ENCODE measurements at places on chromosomes 4 and X.
A peak's percentile ranks its signal among the peaks of the same experiment; 100 is the strongest.

DNA sequence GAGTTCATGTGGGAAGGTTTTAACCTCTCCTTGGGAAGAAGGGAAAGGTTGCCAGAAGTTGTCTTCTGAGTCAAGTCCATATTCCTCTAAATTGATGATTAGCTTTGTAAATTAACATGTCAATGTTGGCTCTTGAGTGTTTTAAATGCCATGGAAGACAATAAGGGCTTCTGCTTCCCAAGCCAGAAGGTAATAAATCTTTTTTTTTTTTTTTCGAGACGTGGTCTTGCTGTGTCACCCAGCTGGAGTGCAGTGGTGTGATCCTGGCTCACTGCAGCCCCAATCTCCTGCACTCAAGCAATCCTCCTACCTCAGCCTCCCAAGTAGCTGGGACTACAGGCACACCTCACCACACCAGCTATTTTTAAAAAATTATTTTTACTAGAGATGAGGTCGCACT is 5.0 kb upstream of the REST start:
- no peak for DNase-seq

DNA sequence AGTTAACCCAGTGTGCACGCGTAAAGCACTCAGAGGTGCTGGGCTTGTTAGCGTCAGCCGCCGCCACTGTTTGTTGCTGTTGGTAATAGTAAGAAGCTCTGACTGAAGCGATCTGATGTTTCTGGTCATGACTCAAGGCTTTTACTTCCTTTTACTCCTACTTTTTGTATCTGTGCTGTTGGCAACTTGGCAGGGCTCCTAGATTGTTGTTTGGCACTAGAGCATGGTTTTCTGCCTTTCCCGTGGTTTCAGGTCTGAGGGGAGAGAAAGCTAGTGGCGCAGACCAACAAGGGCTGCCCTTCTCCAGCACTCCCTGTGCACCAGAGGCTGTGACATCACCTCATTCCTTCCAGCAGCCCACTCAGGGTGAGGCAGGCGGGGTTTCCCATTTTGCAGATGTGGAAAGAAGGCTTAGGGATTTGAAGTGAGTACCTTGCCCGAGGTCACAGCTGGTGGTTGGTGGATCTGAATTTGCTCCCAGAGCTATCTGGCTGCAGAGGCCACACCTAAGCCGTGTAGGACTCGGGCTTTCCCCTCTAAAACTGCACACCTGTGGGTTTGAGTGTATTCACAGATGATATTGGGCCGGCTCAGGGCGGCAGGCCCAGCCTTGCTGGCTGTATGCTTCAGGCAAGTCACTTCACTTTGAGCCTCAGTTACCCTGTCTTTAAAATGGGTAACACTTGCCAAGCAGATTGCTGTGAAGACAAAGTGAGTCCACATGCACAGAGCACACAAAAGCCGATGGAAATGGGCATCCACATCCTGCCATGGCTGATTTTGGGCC is 51.2 kb upstream of the TADA2B start:
- DNase-seq, result no peak

GRCh38 chr4:52841682-52842456 is 20.2 kb upstream of the RASL11B start:
- DNase-seq, result no peak

- no peak for DNase-seq
Measured at GRCh38 chrX:18875256-18875878, 108.5 kb downstream of the PHKA2 start.

DNA sequence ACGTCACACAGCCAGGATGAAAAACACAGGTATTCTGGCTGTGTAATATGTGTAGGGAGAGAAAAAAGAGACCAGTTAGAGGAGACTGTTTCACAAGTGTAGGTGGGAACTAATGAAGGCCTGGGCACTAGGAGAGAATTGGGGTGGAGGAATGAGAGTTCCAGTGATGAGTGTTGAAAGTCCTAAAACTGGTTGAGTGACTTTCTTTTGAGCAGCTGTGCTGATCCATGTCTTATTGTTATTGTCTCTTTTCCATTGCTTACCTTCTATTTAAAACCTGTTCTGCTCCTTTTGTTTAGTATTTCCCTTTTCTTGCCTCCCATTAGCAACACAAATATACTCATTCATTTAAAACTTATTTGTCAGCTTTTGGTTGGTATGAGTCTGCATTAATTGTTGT is 88.7 kb downstream of the PDLIM5 start:
- DNase-seq, result no peak

- no peak for DNase-seq
Measured at GRCh38 chrX:2934715-2935710, 5.9 kb upstream of the ARSD start.

DNA sequence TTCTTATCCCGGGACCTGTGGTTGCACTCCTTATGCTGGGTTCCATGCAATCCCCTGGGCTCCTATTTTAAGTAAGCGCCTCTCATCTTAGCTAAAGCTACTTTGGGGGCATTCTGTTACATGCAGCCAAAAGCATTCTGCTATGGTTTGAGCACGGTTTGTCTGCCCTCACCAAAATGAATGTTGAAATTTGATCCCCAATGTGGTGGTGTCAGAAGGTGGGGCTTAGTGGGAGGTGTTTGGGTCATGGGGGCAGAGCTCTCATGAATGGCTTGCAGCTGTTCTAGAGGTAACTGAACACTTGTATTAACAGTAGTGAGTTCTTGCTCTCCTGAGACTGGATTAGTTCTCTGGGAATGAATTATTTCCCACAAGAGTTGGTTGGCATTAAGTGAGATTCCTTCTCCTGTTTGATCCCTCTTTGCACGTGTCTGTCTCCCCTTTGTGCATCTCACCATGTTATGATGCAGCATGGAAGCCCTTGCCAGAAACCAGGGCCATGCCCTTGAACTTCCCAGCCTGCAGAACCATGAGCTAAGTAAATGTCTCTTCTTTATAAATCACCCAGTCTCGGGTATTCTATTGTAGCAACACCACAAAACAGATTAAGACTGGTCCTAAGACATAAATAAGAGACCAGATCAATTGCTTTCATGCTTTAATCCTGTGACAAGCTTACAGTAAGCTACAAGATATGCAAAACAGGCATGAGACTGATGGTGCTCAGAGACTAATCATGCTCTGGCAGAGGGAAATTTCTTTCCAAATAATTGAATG is 141.8 kb downstream of the TSPAN5 start:
- DNase-seq, result no peak

DNA sequence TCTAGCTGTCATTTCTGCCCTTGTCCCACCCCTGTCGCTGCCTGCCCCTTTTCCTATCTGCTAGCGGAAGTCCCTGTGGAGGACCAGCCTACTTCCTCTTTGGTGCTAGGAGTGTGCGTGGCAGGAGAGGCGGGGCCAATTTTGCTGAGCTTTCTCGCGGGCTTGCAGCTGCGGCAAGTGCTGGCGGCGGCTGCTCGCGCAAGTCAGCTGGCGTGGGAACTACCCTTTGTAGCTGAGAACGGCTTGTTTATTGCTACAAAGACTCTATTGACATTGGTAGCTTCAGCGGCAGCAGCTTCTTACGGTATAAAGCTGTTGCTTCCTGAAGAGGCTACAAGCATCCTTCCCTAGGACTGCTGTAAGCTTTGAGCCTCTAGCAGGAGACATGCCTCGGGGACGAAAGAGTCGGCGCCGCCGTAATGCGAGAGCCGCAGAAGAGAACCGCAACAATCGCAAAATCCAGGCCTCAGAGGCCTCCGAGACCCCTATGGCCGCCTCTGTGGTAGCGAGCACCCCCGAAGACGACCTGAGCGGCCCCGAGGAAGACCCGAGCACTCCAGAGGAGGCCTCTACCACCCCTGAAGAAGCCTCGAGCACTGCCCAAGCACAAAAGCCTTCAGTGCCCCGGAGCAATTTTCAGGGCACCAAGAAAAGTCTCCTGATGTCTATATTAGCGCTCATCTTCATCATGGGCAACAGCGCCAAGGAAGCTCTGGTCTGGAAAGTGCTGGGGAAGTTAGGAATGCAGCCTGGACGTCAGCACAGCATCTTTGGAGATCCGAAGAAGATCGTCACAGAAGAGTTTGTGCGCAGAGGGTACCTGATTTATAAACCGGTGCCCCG is at the start of gene MAGEH1:
MAGEH1 (plus strand) TSS at position 138 of the 843 bp plus-strand sequence; CDS start at position 386, 248 bp downstream.
- DNase-seq, result peak; percentile 65

- no peak for DNase-seq
Measured at GRCh38 chrX:132563976-132564375, 75.1 kb upstream of the MBNL3 start.

DNA sequence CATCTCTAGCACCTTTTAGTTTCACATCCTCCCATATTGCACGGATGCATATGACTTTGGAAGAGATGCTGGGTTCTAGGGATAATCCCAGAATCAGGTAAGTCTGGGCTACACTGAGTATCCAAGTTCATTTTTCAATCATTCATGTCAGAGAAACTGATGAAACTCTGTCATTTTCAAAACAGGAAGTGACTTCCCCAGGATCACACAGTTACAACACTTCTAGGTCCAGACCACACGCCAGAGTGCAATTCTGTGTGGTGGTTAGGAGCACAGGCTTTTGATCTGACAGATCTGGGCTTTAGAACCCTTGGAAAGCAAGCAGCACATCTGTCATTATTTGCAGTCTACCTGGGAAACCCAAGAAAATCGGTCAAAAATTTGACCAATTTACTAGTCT is 52.1 kb upstream of the CDKN2AIP start:
- DNase-seq, result no peak

DNA sequence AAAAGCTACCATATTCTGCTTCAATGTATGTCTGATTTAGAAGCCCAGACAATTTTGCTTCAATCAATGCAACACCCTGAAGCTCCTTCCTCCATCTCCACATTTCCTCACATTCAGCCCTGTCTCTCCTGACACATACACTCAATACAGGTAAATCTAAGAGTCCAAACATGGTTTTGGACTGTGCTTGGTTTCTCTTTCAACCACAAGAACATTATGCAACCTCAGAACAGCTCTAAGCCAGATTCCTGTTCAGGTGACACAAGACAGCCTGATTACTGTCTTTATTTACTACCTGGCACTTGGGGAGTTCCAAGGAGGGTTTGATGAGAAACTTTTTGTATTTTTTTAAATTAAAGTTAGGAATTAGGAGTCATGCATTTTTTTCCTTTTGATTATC is 307.5 kb upstream of the SLIT2 start:
- no peak for DNase-seq

GRCh38 chr4:17010426-17011087 is 112.1 kb upstream of the LDB2 start:
- DNase-seq, result no peak

GRCh38 chr4:164203476-164203875 is 550.5 kb upstream of the SMIM31 start:
- DNase-seq, result no peak

- DNase-seq, result no peak
Measured at GRCh38 chr4:26441102-26441501, 49.2 kb downstream of the CCKAR start.

- DNase-seq, result no peak
Measured at GRCh38 chrX:112083624-112084326, 1.2 kb upstream of the TRPC5 start.

GRCh38 chr4:61909031-61909430 is 708.9 kb downstream of the ADGRL3 start:
- no peak for DNase-seq

DNA sequence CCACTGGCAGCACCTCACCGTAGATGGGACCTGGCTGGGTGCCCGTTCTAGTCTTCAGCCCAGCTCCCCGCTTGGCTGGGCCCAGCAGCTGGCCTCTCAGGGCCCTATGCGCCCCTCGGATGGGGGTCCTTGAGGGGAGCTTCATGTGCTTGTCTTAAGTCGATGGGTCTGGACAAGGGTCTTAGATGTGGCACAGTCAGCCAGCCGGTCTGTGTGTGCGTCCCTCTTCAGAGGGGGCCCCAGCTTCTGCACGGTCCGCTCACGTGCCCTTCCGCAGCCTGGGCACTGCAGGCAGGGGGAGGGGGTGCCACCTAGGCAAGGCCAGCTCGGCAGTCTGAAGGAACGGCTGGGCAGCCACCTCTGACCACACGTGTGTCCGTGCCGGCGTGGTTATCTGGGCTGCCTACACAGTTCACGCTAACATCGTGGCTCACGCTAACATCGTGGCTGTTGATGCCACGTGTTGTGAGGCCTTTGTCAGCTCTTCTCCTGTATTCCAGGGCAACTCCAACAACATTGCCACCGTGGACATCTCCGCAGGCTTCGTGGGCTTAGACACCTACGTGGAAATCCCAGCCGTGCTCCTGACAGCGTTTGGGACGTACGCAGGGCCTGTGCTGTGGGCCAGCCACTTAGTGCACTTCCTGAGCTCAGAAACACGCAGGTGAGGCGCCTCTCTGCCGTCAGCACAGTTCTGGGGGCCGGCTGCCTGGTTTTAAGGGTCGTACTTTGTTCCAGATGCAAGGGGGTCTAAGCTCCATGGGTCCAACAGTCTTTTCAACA is 34.5 kb downstream of the PIGG start:
- DNase-seq, result no peak

GRCh38 chrX:41796577-41796976 is 72.6 kb downstream of the GPR82 start:
- no peak for DNase-seq

GRCh38 chr4:182242787-182243186 is 415 bp upstream of the TENM3 start:
- DNase-seq, result no peak

GRCh38 chr4:2689825-2690700 is 66.1 kb downstream of the TNIP2 start:
- DNase-seq, result no peak

DNA sequence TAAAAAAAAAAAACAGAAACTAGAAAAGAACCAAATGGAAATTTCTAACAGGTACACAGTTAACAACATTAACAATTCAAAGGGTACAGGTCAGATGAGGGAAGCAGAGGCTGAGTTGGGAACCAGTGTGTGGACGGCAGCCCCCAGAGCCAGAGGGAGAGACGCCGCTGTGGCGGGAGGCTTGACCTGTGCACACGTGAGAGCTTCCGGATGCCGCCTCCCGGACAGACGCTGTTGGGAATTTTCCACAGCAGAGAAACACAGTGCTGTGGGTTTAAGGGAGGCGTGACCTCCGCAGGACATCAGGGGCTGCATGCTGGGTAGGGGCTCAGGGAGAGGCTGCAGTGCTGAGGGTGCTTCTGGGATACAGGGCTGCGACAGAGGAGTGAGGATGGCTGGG is 22.2 kb downstream of the TACC3 start:
- DNase-seq, result no peak

DNA sequence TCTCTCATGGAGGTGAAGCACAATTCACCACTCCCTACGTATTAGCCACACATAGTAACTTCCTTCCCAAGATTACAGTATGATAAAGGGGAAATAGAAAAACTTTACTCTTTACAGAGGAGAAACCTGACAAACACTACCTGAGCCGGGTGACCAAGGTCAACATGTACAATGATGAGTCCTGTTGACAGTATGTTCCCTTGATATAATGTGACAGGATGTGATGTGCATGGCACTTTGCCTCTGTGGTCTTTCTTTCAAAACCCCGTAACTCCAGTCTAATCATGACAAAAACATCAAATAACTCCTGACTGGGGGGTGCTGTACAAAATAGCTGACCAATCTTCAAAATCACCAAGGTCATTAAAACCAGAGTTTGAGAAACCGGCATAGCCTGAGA is 60.6 kb downstream of the CD99L2 start:
- DNase-seq, result no peak

DNA sequence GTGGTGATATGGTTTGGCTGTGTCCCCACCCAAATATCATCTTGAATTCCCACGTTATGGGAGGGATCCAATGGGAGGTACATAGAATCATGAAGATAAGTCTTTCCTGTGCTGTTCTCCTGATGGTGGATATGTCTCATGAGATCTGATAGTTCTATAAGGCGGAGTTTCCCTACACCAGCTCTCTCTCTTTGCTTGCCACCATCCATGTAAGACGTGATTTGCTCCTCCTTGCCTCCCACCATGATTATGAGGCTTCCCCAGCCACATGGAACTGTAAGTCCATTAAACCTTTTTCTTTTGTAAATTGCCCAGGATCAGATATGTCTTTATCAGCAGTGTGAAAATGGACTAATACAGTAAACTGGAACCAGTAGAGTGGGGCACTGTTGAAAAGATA is 39.5 kb downstream of the HSD17B13 start:
- DNase-seq, result no peak

Measured in SK-N-DZ (cell line).